ENCODE measurements at places on chromosomes 4 and X.
A peak's percentile ranks its signal among the peaks of the same experiment; 100 is the strongest.

DNA sequence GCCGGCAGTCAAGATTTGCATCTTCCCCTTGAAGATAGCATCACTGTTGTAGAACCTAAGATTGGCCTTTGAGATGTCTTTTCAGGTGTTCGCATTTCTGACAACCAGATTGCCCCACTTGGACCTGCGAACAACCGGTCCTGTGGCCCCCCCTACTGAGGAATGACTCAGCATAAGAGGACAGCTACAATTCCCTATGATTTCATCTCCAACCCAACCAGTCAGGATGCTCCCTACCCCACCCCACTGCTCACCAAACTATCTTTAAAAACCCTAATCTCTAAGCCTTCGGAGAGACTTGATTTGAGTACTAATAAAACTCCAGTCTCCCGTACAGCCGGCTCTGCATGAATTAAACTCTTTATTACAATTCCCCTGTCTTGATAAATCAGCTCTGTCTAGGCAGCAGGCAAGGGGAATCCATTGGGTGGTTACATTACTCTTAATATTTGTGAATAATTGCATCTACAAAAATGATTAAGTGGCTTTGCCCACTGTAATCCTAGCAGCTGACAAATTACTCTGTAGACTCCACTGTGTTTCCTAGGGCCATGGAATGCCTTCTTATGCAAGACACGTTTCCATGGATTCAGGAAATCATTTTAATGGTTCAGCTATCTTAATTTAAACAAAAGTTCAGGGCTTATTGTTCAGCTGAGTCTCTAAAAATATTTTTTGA lies 95.4 kb downstream of the GPR143 start:
- no peak for DNase-seq

GRCh38 chr4:138804711-138805110 lies 210.9 kb upstream of the NOCT start:
- DNase-seq, result no peak

DNA sequence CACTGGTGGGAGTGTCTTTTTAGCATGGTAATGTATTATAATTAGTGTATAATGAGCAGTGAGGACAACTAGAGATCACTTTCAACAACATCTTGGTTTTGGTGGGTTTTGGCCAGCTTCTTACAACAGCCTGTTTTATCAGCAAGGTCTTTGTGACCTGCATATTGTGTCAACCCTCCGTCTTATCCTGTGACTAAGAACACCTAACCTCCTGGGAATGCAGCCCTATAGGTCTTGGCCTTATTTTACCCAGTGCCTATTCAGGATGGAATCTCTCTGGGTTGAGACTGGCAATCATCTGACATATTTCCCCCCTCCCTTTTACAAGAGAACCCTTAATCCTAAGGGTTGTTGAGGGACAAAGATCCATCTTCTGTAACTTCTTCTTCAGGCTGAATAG lies 21.9 kb upstream of the ADH4 start:
- DNase-seq, result no peak

GRCh38 chr4:107760281-107760947 lies 40.4 kb upstream of the PAPSS1 start:
- DNase-seq, result no peak

GRCh38 chr4:120105472-120105871 lies 38.8 kb upstream of the MAD2L1 start:
- no peak for DNase-seq

DNA sequence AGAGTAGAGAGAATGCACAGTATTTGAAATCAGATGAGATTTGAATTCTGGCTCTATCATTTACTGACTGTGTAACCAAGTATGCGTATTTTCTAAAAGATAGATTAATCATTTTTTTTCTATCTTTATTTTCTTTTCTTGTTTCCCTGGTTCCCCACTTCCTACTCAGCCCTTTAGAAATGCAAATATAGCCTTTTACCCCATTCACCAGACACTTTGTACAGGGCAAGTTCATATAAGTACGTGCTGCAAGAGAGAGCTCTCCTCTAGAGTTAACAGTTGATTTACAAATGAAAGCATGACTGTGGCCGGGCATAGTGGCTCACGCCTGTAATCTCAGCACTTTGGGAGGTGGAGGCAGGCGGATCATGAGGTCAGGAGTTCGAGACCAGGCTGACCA lies 17.8 kb upstream of the TDO2 start:
- no peak for DNase-seq

- DNase-seq, result no peak
Measured at GRCh38 chr4:146661367-146661766, 22.7 kb downstream of the POU4F2 start.

DNA sequence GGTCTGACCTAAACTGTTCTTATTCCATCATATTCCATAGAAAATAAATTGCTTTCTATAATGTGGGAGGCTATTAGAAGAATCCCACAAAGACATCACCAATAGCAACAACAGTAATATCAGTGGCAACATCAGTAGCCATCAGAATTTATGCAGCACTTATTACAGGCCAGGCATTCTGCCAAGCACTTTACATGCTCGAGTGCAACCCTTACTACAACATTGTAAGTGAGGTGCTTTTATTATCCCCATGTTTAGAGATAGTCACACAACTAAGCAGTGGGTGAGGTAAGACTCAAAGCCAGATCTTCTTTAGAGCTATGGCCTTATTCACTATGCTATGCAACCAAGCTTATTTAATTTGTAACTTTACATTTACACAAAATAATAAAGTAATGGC lies 317.1 kb upstream of the BMP3 start:
- no peak for DNase-seq

GRCh38 chr4:13533670-13534343 lies 10.5 kb downstream of the NKX3-2 start:
- no peak for DNase-seq

GRCh38 chr4:129344058-129344457 lies 248.1 kb downstream of the C4orf33 start:
- DNase-seq, result no peak

- no peak for DNase-seq
Measured at GRCh38 chr4:57139783-57140182, 29.6 kb upstream of the IGFBP7 start.

DNA sequence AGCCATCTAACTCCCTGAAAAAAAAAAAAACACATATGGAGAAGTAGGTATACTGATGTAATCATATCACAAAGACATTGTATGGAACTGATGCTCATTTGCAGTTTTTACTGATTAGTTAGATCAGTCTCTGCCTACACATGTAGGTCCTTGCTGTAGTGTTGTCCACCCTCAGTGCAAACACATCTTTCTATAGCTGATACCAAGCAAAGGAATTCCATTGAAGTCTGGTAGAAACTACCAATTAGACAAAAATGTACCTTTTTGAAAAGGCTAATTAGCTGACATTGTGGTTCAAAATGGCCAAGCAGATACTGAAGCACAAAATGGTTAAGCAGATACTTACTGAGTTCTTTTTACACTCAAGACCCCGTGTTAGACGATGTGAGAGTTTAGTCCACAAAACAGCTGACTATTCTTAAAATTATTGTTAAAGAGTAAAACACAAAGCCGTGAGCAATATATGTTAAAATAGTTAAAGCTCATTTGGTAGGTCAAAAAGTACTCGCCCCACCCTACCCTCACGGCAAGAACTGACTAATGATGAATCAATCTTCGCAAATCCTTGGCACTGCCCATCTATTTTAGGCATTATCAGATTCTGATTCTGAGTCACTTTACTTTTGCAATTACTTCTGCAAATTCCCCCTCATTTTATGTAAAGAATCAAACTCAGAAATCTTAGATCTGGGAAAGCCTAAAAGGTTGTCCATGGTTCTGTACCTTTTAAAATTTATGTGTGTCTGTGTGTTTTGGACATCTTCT lies 40.4 kb downstream of the COL4A6 start:
- DNase-seq, result no peak

GRCh38 chrX:131791608-131792355 lies 231.3 kb upstream of the STK26 start:
- no peak for DNase-seq

DNA sequence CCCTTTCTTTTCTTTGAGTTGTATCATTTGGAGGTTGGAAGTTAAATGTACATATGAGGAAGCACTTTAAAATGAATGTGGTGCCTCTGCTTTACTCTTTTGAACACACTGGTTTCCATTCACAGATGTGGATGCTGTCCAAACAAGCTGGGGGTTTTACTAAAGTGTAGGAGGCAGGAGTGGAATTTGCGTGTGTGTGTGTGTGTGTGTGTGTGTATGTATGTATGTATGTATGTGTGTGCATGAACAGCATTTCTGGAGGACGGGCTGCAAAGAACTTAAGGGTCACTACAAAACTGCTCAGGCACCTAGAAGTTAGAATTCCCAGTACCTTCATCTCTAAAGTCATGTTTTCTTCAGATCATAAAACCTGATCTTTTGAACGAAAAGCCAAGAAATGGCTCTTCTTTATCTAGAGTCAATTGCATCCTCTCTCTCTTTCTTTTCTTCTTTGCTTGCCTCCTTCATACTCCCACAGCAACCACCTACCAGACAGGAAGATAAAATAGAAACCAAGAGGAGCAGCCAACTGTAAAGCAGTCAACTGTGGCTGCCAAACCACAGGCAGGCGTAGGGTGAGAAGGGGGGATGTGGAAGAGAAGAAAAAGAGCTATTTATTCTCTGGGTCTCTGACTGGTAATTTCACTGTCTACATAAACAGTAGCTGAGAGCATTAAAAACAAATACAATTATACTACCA lies 177.0 kb upstream of the RASGEF1B start:
- no peak for DNase-seq

DNA sequence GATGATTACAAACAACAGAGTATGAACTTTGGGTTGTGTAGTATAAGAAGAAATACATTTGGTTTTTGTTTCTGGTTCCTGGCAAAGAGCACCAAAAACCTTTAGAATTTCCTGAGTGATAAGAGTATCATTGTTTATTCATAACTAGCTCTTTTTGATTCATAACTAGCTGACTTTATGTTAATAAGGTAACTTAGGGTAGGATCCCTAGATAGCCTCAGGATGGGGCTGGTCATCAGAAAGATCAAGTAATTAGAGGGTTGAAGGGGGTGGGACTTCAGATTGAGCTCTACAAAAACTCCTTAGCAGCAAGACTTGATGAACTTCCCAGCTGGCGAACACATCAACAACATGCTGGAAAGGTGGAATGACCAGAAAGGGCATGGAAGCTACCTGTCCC lies 166.5 kb downstream of the SCFD2 start:
- no peak for DNase-seq

GRCh38 chr4:84497504-84498202 lies 1.4 kb downstream of the NKX6-1 start:
- no peak for DNase-seq

DNA sequence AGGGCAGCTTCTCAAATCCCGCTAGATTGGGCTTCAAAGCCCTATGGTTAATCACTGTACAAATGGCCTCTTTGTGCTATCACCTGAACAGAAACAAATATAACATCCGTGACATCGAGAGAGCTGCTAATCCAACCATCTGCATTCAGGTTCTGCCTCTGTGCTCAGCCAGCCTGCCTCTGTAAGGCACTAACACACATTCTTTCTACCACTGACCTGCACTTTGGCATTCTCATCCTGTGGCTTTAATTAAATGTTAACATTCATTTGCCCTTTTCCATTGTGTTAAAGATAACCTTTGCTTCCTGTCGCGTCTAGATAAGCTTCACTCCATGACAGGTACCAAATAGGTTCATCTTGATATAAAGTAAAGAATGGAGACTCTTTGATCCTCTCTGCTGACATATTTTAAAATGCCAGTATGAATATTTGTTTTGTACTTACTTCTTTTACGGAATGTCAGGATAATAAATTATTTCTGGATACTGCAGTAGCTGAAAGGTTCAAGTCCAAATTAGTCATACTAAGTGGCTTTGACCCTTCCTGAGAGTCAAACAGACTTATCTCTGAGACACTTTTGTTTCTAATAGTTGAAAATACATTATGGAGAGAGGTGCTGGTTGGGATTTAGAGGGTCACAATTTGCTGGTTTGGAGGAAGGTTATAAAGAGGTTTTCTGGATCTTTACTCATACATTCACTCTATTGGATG lies 505.7 kb downstream of the PACRGL start:
- DNase-seq, result no peak

DNA sequence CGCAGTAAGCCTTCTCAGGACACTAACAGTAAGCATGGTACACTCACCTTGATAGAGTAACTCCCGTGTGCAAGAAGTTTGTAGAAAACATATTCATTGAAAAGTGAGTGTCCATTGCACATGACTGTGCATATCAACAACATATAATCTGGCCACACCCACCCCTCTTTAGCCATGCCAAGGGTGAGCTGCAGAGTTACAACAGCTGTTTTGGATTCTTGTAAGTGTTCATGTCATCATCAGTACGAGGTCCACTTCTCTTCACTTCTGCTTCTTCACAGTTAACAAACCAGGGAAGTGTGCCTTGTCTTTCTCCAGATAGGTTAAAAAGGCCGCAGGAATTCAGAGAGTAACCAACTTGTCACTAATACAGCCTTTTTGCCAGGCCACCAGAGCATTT lies 116.6 kb downstream of the IRF2 start:
- DNase-seq, result peak; percentile 15

DNA sequence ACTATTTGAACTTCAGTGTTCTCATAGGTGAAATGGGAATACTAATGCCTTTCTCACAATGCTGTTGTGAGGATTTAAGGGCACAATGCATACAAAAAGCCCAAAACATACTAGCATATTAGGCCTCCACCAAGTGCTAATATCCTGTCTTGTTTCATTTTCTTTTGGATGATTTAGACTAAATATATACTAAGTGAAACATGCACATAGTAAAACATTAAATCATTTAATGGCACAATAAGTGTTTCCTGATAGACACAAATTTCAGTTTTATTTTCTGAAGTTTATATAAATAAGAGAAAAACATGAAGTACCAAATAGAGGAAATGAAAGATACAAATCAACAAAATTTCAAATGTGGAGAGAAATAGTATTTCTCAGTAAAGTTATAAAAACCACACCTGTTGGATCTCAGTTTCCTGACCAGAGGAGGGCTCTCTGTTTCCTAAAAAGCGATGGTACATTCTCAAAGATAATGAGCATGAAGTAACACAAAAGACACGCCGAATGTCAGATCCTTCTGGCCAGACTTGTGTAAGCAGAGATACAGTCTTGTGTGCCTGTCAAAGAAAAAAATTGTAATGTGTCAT lies 25.1 kb downstream of the DDX60 start:
- DNase-seq, result no peak

- no peak for DNase-seq
Measured at GRCh38 chr4:100907465-100908454, 389.9 kb upstream of the EMCN start.

DNA sequence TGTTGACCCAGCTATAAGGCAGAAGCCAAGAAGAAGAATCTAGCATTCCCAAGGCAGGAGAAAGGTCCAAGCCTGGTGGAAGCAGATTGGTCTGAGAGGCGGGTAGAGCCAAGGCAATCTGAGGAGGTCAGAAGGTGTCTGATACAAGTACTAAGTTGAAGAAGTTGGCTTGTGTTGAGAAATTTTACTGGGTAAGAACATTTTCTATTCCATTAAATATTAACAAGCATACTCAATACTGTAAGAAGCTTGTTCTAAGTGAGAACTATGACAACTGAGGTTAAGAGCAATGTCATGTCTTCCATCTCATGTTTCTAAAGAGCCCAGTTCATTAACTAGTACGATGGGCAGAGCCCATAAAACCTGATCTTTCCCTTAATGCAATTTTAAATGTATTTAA lies 75.0 kb downstream of the FAM13A start:
- DNase-seq, result no peak

GRCh38 chr4:151099976-151100417 lies 569 bp downstream of the RPS3A start:
- DNase-seq, result no peak

- no peak for DNase-seq
Measured at GRCh38 chrX:138014577-138014976, 448.6 kb downstream of the ZIC3 start.
